ENCODE measurements at places on chromosomes 3 and 15.

DNA sequence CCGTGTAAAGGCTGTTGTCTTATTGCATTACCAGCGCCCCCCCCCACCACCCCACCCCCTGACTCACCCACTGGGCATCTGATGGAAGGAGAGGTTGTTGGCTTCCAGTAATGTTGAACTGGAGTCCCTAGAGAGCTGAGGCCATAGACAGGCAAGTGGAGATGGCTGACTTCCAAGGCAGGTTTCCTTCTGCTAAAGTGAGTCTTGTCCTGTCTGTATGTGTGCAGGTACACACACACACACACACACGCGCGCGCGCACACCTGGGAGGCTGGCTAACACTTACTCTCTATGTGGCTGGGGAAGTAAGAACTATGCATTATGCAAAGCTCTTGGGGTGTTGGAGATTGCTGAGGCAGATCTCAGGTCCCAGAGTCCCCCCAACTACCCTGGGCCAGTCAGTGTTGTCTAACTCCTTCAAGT is 1.6 kb upstream of the KY start:
- no peak for DNase-seq

DNA sequence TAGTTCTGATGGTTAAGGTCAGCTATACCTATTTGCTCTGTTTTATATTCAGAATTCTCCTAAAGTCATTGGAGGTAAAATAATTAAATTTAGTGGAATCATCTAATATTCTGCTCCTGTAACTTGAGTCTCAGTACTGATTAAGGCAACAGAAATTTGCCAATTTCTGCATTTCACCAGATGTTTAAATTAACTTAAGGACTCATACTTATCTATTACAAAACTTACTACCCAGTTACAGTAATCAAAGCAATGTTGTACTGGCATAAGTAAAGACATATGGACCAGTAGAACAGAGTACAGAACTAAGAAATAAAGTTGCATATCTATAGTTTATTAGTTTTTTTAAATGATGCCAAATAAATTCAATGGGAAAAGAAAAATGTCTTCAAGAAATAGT is 1043.8 kb downstream of the OTOL1 start:
- no peak for DNase-seq

DNA sequence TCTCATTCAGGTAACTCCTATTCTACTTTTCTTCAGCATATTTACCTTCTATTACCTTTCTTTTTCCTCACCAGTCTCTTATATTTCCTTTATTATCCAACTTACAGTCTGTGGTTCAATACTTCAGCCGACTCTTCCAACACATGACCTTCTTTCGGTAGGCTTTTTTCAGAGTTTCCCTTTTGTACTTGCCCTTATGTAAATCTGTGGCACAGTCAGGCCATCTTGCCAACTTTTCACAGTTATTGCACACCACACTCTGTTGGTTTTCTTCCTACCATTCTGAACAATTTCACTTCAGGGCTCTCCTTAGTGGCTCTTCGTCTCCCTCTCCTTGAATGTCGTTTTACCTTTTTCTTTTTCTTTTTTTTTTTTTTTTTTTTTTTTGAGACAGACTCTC is 427.8 kb downstream of the LPP start:
- no peak for DNase-seq

GRCh38 chr15:42088801-42089640 is 5.3 kb downstream of the PLA2G4D start:
- no peak for DNase-seq

- no peak for DNase-seq
Observed at GRCh38 chr3:149377408-149378364, at the start of gene TM4SF1. TSS of gene TM4SF1 (minus strand) at chr3:149377649. CDS start at chr3:149377547, 102 bp downstream.

DNA sequence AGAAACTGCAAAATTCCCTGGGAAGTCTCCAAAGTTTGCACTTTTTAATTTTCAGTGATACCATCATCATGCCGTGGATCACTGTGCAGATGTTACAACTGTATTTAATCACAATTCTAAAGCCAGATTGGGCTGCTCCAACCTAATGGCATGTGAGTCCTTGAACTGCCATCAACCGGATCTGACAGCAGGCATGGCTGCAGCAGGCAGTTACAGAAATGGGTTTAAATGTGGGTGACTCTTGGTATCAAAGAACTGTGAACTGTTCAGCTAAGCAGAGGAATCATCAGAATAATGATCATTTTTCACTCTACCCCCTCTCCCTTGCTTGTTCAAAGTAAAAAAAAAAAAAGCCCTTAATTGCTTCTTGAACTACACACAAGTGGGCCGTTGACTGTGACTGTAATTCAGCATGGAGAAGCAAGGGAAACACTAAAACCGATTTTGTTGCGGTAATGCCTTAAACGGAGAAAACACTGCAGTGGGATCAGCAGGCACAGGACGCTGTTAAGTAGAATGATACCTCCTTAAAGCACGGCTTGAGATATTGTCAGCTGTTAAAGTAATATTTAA is 152.4 kb downstream of the RORA start:
- DNase-seq: no peak
